HFF-Myc (cell line): ENCODE measurements at places on chromosomes 5 and 9.

- no peak for DNase-seq
Observed at GRCh38 chr9:5876026-5876425, 14.7 kb upstream of the MLANA start.

GRCh38 chr5:149419532-149419858 lies 40.4 kb upstream of the IL17B start:
- no peak for DNase-seq

GRCh38 chr5:68534131-68534940 lies 318.8 kb downstream of the PIK3R1 start:
- DNase-seq: no peak

GRCh38 chr5:108798513-108799265 lies 51.0 kb downstream of the FER start:
- DNase-seq: no peak

DNA sequence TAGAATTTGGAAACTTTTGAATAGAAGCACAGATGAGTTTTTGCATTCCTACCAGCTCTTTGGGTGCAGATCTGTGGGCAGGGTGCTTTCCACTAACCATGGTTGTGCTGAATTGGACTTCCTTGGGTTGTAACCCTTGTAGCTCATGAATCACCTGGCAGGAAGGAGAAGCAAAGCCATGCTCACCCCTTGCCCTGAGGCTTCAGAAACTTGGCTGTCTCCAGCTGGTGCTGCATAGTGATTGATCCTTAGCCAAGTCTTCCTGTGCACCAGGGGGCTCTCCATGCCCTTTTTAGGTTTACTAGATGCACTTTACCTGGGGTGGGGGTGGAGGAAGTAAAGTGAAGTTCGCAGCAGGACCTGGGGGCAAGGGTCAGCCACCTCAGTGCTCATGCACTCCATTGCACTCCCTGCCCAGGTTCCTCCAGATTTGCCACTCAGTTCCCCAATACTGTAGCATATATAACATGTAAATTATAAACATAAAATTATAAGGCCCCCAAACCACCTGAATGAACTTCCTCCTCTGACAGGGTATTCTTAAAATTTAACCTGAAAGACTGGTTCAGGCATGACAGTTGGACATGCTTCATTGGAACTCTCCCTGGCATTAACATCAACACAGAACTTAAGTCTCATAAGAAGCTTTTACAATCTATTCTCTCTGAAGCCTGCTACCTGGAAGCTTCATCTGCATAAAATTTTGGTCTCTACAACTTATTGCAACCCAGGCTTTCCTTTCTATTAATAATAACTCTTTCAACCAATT lies 25.8 kb upstream of the IFNA14 start:
- no peak for DNase-seq

- no peak for DNase-seq
Observed at GRCh38 chr5:130871346-130872086, 293.5 kb downstream of the HINT1 start.

- no peak for DNase-seq
Observed at GRCh38 chr5:147957901-147958300, 51.6 kb upstream of the C5orf46 start.

- no peak for DNase-seq
Observed at GRCh38 chr9:81902626-81903025, 25.6 kb upstream of the SPATA31D4 start.

DNA sequence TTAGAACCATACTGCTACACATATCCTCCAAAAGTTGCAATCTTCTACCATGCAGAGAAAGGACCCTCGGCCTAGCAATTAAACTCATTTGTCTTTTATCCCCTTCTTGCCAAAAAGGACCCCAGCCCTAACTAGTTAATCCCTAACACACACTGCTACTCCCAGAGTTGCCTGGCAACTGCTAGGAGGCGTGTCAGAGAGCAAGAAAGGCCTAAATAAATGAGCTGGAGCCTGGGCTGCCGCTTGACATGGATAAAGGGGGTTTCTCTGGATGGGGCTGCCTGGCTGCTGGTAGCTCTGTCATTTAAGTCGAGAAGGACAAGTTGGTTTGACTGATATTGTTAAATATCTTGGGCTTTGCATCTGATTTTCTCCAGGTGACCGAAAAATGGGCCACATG lies 194.8 kb downstream of the CRB2 start:
- no peak for DNase-seq

DNA sequence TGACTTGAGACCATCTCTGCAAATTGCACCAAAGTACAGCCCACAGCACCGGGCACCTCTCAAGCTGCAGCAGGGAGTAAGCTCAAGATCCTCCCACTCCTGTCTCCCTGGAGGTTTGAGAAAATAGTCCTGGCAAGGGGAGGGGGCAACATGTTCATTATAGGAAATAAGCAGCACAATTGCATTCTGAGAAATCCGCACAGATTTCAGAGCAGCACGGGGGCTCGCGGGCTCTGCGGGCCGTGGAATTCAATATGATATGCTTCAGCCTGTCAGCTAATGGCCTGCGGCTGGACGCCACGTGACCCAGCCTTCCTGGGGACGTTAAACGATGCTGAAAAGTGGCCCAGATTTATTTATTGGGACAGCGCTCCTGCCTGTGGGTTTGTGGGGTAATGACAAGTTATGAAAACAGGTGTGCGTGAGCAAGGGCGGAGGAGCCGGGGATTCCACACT lies 156.4 kb downstream of the DAB2IP start:
- DNase-seq: no peak

DNA sequence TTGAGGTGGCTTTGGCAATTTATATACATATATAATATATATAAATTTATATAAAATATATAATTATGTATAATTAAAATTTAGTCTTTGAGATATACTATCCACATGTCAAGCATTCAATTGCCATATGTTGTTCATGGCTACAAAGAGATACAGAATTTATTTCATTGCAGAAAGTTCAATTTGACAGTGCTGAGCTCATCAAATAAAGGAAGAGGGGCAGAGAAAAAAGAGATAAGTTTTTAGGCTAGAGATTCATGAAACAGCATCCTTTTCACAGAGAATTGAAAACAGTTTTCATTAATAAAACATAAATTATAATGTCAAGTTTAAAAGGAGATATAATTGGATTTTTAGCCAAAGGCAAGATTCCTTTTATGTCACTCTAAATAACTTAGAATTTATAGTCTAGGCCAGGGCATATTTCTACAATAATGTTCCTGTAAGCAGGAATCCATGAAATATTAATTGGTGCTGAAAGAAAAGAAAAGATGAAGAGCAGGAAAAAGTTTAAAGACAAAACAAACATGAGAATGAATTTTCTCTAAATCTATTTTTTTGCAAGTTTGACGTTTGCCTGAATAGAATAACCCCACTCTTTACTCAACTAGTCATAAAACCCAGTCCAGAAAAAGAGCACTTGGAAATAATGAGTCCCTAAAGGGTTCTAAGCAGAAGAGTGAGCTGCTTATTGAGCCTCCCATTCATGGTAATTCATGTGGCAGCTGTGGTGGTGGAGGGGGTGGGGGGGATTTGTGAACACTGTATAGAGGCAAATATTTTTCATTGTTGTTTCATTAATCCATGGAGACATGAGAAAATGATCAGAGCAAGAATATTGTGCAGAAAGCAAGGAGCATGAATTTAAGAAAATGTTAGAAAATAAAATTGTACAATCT lies 1279.5 kb downstream of the CDH12 start:
- no peak for DNase-seq
